WERI-Rb-1 (cell line): ENCODE measurements at places on chromosomes 5 and 9.

- DNase-seq = no peak
These were observed 146.4 kb upstream of the PPP1R26 start for GRCh38 chr9:135332979-135333748.

DNA sequence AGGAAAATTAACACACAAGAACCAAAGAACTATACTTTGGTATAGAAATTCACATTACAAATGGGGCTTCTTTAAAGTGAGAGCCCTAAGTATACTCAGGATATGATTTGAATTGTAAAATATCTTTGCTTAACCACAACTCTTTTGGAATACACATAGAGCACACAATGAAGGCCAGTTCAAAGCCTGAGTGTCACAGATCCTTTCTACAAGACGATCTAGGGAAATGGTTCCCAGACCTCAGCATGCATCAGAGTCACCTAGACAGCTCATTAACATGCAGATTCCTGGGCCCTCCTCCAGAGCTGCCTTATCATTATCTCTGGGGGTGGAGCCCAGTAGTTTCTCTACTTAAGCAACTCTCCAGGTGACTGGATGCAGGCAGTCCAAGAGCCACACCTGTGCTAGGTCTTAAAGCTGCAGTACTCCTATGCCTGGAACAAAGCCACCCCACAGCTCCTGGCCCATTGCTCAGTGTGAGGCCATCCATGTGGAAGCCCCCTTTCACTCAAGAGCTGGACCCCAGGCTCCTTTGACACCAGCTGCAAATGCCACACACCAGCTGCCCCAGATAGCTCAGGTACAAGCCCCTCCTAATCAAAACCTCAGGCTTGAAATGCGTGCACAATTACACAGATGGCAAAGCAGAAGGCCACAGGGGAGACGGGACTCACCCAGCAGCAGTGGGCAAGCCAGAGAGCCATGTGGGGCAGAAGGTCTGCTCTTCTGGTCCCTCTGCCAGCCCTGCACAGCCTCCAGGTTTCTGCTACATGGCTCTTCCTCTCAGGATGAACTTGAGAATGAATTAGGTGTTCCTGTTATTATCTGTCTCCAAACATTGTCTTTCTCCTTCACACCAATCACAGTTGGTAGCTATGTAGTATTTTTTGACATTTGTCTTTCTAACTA lies 106.1 kb downstream of the SH3TC2 start:
- no peak for DNase-seq

DNA sequence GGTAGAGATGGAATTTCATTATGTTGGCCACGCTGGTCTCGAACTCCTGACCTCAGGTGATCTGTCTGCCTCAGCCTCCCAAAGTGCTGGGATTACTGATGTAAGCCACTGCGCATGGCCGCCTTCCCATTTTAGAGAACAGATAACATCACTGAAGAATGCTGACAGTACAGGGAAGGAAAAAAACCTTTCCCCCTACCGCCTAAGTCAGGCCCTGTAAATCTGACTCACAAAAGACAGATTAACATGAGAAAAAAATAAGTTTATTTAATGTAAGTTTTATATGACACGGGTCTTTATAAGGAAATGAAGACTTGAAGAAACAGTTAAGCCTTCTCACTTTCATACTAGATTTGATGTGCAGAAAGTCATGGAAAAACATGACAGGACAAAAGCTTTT lies 227.2 kb upstream of the ZNF608 start:
- DNase-seq = no peak

DNA sequence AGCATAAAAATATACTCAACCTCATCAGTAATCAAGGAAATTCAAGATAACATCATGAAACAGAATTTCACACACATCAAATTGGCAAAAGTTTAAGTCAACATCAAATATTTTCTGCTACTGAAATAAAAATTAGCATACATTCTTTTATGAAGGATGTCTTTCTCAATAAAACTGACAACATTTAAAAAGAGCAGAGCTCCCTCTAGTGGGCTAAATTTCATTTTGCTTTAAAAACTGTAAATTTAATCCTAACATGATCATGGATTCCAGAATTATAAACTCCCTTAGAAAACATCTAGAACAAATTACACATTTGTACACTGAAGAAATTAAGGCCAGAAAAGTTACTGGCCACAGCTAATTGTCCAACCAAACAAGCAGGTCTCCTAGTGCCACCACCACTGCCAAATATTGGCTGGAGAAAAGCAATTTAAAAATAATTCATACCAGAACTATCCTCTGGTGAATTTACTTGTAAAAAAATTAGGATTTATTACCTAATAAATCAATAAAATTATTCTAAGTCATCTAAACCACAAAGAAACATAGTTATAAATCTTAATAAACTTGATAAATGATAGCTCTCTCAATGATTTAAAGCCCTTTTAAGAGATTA lies 31.2 kb downstream of the DEPDC1B start:
- no peak for DNase-seq

- no peak for DNase-seq
These were observed 121.8 kb downstream of the CAVIN4 start for GRCh38 chr9:100699668-100700067.

GRCh38 chr5:91977579-91977978 lies 594.5 kb upstream of the ARRDC3 start:
- DNase-seq = no peak

GRCh38 chr5:103101079-103101750 lies 18.7 kb downstream of the GIN1 start:
- DNase-seq = no peak
